Activated naive CD8-positive, alpha-beta T cell treated with anti-CD3 and anti-CD28 coated beads, Interleukin-2, amount 10 ng/mL, durations not matched to agents 7 days and 5 days (primary cell): ENCODE measurements at places on chromosomes 11 and 22.

DNA sequence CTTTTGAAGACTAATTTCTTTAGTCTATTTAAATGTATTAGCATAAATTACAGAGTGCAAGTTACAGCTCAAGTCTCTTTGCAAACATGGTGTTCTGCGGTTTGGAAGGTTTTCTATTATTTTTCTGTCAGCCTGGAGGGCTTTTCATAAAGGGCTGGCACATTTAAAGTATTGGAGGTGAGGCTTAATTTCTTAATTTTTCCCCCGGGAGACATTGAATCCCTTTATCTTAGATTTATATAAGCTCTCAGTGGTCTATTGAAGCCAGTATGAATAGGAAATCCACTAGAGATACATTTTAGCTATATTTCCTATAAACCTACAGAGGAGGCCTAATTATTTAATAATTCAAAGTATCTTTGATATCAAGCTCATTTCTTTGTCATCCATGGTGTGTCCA, 102.7 kb upstream of the CLPB start:
- no peaks in the 10 kb centered on the region for H3K4me1 ChIP-seq
- no peaks in the 10 kb centered on the region for H3K36me3 ChIP-seq
- no peak overlapping the region for H3K27ac ChIP-seq

- H3K36me3 ChIP-seq, result no peaks in the 10 kb centered on the region
- DNase-seq, result no peak
- H3K4me3 ChIP-seq, result no peak overlapping the region
- peaks cover 6% of the 10 kb centered on the region for H3K4me1 ChIP-seq
- H3K27me3 ChIP-seq, result no peaks in the 10 kb centered on the region
These were observed 59.5 kb downstream of the LINC01488 start for GRCh38 chr11:69541001-69541285.

GRCh38 chr22:37118083-37118482, 8.6 kb upstream of the TMPRSS6 start:
- no peak overlapping the region for H3K27ac ChIP-seq
- peaks cover 19% of the 10 kb centered on the region for H3K36me3 ChIP-seq
- no peak for DNase-seq
- H3K4me3 ChIP-seq, result no peak overlapping the region

DNA sequence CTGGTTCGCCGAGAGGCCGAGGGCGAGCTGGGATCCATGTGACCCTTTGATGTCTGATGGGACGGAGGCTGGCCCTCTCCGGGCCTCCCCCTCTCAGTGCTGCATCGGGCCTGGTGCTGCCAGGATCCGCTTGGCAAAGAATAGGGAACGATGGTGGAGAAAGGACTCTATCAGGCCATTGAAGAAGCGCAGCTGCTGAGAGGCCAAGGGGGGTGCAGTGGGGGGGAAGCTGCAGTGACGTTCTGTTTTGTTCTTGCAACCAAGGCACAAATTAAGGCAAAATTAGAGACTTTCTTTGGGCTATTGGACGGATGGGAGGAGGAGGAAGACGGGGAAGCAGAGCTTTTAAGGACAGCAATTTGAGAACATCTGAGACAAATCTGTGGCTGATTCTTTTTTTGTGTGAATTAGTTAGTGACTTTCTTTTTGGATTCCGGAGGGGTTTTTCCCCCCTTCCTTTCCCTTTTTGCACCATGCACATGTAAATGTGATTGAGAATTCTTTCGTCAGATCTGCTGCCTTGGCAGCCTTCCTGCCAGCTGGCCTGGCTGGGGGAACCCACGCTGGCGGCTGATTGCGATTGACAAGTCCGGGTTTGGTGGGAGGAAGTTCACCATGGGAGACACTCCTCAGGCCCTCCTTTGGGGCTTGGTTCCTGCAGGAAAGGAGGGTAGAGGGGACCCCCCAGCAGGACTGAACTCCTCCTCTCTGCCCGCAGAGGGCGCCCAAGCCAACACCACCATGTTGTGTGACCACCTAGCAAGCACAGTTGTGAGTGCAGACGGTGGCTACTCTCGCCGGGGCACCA, 214.6 kb downstream of the NTM start:
- DNase-seq, result no peak
- no peaks in the 10 kb centered on the region for H3K27me3 ChIP-seq
- H3K27ac ChIP-seq, result no peak overlapping the region
- no peaks in the 10 kb centered on the region for H3K4me1 ChIP-seq
- no peaks in the 10 kb centered on the region for H3K36me3 ChIP-seq

DNA sequence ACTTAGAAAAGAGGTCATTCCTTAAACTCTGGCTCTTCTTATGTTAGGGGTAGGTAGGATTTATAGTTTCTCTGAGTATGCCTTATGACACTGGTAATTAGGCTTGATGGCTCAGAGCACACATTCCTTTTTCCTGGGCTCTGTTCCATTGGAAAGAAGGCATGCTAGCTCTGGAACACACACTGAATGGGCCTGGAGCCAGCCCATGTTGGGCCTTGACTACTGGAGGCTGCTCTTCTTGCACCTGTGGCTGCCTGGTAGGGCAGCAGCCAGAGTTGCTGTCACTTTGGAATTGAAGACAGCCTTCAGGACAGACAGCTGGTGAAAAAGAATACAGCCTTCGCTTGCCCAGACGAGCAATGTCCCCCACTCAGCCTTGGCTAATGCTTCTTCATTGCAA, 18.2 kb downstream of the MCAM start:
- no peak overlapping the region for H3K4me3 ChIP-seq
- H3K36me3 ChIP-seq, result peaks cover 40% of the 10 kb centered on the region
- H3K4me1 ChIP-seq, result peaks cover 4% of the 10 kb centered on the region
- DNase-seq, result no peak

GRCh38 chr22:39364714-39365491, 15.1 kb downstream of the SYNGR1 start:
- peaks cover 9% of the 10 kb centered on the region for H3K4me1 ChIP-seq
- no peak for DNase-seq
- peaks cover 2% of the 10 kb centered on the region for H3K36me3 ChIP-seq
- H3K27me3 ChIP-seq, result no peaks in the 10 kb centered on the region
- no peak overlapping the region for H3K27ac ChIP-seq

DNA sequence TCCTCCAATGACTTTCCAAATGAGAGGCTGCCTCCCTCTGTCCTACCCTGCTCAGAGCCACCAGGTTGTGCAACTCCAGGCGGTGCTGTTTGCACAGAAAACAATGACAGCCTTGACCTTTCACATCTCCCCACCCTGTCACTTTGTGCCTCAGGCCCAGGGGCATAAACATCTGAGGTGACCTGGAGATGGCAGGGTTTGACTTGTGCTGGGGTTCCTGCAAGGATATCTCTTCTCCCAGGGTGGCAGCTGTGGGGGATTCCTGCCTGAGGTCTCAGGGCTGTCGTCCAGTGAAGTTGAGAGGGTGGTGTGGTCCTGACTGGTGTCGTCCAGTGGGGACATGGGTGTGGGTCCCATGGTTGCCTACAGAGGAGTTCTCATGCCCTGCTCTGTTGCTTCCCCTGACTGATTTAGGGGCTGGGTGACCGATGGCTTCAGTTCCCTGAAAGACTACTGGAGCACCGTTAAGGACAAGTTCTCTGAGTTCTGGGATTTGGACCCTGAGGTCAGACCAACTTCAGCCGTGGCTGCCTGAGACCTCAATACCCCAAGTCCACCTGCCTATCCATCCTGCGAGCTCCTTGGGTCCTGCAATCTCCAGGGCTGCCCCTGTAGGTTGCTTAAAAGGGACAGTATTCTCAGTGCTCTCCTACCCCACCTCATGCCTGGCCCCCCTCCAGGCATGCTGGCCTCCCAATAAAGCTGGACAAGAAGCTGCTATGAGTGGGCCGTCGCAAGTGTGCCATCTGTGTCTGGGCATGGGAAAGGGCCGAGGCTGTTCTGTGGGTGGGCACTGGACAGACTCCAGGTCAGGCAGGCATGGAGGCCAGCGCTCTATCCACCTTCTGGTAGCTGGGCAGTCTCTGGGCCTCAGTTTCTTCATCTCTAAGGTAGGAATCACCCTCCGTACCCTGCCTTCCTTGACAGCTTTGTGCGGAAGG, 2.9 kb downstream of the APOC3 start:
- H3K4me3 ChIP-seq, result no peak overlapping the region
- DNase-seq, result no peak
- H3K4me1 ChIP-seq, result peaks cover 10% of the 10 kb centered on the region
- H3K27me3 ChIP-seq, result peaks cover 4% of the 10 kb centered on the region
